ENCODE measurements at places on chromosomes 13 and 19.
A peak's percentile ranks its signal among the peaks of the same experiment; 100 is the strongest.

DNA sequence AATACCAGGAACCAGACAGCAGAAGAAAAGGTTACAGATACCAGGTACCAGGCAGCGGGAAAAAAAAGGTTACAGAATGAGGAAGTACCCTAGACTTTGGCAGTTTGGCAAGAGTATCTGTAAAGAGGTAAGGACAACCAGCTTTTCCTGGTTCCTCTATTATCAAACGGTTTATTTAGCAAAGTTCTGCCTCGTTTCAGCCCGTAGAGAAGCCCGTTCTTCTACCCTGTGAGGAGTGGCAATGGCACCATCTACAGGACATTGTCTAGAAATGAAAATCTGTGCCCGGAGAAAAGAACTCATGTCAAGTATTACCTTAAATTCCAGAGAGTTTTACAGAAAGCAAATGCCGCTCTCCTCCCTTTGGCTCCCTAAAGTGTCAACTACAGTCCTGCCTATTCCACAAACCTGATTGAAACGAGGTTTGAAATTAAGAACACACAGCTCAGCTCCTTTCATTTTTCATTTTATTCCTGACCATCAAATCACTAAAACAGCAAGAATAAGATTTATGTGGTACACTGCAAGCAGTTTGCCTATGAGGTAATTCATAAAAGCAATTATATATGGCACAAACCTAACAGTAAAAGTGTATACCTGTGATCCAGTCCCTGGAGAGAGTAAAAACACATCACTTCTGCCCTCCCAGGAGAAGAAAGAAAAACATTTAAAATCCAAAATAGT lies 226.3 kb downstream of the SLC7A1 start:
- peak; percentile 30 for DNase-seq

DNA sequence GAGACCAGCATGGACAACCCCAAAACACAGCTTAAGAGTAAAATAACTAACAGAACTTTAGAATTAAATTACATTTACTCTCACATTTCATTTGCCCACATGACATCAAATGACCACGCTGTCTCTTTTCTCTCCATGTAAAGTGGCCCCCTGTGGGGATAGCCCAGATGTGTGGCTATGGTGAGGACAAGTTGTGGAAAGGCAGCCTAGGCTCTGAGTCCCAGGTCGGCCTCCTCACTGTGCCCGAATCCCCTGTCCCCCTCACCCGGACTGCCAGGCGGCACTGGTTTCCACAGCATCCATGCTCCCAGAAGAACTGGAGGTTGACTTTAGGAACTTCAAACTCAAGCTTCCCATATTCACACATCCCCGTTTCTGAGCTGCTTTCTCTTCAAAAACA lies 111.8 kb upstream of the UQCRFS1 start:
- DNase-seq, result no peak

GRCh38 chr19:41249707-41250423 lies 14.3 kb upstream of the HNRNPUL1 start:
- DNase-seq, result no peak

DNA sequence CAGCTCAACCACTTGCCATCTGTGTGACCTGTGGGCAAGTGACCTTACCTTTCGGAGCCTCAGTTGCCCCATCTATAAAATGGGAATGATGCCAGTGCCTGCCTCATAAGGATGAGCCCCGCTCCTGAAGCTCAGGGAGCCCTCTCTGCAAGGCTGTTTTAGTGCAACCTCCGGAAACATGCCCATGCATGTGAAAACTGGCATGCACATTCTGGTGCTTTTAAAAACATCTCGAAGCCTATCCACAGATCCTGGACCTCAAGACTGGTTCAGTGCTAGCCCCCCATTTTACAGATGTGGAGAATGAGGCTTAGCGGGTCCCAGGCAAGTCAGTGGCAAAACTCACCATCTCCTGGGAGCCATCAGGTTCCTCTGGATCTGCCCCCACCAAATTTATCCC lies 5.6 kb downstream of the CADM4 start:
- DNase-seq, result no peak

GRCh38 chr19:29872224-29872731 lies 60.5 kb downstream of the CCNE1 start:
- DNase-seq, result no peak

- no peak for DNase-seq
These were observed 984.7 kb upstream of the PCDH9 start for GRCh38 chr13:68214691-68215415.

DNA sequence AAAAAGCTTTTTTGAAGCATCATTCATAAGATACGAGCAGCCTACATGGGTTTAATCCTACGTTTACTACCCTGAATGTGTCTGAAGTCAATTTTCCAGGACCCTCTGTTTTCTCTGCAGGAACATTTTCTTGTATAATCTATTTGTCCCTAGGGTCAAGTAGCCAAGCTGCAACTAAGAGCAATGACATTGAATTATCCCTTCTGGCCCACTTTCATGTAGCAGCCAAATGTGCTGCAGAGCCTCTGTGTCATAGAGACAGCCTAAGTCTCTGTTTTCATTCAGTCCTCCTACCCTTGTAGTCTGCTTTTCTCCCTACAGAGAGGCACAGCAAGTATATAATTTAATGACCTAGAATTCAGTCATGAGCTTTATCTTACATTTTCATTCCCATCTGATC lies 82.1 kb downstream of the ZAR1L start:
- DNase-seq, result no peak

DNA sequence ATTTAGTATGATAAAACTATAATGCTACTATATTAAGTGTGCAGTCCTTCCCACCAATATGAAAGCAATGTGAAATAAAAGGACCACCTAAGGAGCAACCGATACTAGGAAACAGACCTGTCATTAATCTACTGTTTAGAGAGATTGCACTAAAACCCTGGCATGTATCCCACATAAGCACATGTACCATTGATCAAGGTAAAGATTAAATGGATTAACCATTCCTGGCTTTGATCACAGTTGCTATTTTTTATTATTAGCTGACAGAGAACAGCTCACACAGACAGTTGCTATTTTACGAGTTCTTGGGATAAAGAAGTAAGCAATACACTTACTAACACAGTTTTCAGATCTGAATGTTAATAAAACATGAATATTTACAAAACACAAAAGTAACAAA lies 57.7 kb upstream of the ZDHHC20 start:
- DNase-seq, result no peak

- DNase-seq, result no peak
These were observed 441 bp downstream of the GJB2 start for GRCh38 chr13:20192158-20192835.

- DNase-seq, result no peak
These were observed 210.8 kb downstream of the DCT start for GRCh38 chr13:94268661-94269060.

GRCh38 chr19:55632463-55632834 lies 8.1 kb upstream of the ZNF784 start:
- DNase-seq, result peak; percentile 97

- DNase-seq, result no peak
These were observed 78.7 kb downstream of the RNF17 start for GRCh38 chr13:24842549-24843274.

GRCh38 chr13:43583321-43583720 lies 203.5 kb downstream of the ENOX1 start:
- DNase-seq, result no peak

DNA sequence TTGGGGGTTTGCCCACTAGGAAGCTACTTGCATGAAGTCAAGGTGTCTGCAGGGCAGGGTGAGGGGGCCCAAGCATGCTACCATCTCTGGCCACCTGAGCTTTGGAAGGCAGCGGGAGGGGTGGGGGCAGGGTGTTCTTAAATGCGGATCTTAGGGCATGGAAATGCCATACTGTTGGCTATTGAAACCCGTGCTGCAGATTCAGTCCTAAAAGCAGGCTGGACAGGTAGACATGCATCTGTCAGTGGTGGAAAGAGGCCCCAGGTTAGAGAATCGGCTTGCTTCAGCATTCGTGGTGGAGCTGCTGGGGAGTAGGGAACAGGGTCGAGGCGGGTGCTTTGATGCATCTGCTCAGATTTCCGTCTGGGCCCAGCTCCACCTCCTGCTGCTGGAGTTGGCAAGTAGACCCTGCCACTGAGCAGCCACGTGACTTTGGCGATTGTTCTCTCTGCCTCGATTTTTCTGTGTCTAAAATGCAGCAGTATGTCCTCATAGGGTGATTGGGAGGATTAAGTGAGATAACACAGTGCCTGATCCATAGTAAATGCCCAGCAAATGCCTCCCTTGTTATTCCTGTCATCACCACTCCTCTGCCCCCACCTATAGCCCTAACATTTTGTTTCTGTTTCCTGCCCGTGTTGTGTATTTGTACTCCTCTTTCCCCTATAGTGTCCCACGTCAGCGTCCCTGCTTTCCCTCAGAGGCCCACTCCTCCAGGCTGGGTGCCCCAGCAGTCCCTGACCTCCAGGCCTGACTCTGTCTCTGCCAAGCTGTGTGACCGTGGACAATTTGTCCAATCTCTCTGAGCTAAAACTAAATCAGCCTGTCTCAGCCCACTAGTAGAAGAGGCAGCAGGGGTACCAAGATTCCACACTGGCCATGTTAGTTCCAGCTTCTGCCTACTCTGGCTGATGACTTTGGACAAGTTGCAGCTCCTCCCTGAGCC lies 5.8 kb downstream of the PPP1R37 start:
- peak; percentile 24 for DNase-seq

All from fibroblast of the conjunctiva (primary cell).